Pancreas (tissue), 10 donors: ENCODE measurements at places on chromosomes 6 and 20. TPM values are rescaled to one million over a fixed set of nuclear protein-coding genes. Genes with fewer than 3 reads are reported as not detected.

PRL gene
- not detected for polyA plus RNA-seq

MYCT1 gene
- 2.0 TPM for polyA plus RNA-seq

OPRL1 gene
- 0.94 TPM for polyA plus RNA-seq

TREM2 gene
- 2.1 TPM for polyA plus RNA-seq

SLC17A2 gene
- not detected for polyA plus RNA-seq

RARS2 gene
- polyA plus RNA-seq = 7.5 TPM

NRSN1 gene
- 1.2 TPM for polyA plus RNA-seq

LRRC73 gene
- polyA plus RNA-seq = 1.5 TPM

PRDM13 gene
- not detected for polyA plus RNA-seq
